ENCODE measurements at places on chromosomes 5 and 9. TPM values are rescaled to one million over a fixed set of nuclear protein-coding genes. Genes with fewer than 3 reads are reported as not detected.

GRCh38 chr5:28766565-28767158 is 1728.3 kb upstream of the CDH9 start:
- DNase-seq: peak; percentile 2

- DNase-seq: no peak
Observed at GRCh38 chr5:35671541-35672295, 54.1 kb downstream of the SPEF2 start.

DNA sequence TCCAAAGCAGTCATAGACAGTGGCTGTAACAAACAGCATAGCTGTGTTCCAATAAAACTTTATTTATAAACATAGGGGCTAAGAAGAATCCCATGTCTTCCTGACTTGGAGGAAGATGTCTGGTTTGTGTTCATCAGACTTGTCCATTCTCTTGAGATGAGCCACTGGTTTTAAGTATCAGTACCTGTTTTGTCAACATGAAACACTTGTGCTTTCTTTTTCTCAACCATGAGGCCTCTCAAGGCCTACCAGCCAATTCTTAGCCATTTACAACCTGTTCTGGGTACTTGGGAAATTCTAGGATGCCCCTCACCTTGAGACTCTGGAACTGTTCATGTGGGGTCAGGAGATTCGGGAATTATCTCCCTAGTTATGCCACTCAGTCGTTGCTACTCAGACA is 154.3 kb upstream of the PPP1R2B start:
- DNase-seq: no peak

Gene LCN12
- total RNA-seq: 0.38 TPM

GRCh38 chr9:69258551-69258950 is 66.5 kb upstream of the ENTREP1 start:
- DNase-seq: no peak

DNA sequence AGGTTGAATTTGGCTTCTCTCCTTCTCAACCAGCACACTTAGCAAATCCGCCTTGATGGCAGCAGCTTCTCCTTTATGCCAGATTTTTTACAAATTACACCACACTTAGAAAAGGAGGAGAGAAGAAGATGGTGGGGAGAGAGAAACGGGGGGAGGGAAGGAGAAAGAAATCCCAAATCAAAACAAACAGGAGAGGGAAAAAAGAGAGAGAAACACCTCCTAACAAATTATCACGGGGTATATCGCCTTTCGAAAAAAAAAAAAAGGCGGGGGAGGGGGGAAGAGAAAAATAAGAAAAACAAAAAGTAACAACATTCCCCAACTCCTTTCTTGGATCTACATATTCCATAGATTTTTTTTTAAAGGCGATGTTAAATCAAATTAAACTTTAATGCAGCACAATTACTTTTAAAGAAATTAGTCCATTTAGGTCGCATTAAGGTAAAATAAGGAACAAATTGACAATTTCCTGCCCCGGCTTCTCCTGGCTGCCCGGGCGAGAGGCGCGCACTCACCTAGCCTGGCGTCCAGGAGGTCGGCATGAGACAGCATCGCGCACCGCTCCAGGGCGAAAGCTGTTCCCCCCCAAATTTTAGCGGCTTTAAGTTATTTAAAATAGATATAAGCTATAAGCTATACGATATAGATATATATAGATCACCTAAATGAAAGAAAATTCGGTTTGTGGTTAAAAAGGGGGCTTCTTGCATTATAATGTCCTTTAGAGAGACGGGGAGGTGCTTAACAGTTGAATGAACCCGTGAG is at the start of gene OTP:
OTP (minus strand) TSS at position 716 of the 765 bp plus-strand sequence; CDS start at position 552, 164 bp downstream.
- DNase-seq: no peak

Gene PLGRKT
- 32.3 TPM for total RNA-seq

Gene SAPCD2
- total RNA-seq: 59.9 TPM

DNA sequence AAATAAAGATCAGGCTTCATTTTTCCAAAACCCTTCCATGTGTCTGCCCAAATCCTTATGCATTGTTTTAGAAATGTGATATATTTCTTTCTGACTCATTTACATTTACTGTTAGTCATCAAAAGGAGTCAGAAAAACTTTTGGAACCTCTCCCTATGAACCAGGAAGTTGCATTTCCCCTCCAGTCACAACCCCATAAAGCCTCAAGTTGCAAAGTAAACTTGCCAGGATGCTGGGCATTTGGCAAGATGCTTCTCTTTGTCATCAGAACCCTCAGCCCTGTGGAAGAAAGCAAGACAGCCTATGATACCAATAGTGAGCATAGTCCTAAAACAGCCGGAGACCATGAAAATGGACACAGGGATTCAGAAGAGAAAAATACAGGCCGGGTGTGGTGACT is 84.2 kb downstream of the MUSK start:
- DNase-seq: no peak

- DNase-seq: peak; percentile 36
Observed at GRCh38 chr5:122844910-122845228, 544 bp upstream of the SNX24 start.

Gene PTPN3
- total RNA-seq: 0.62 TPM

DNA sequence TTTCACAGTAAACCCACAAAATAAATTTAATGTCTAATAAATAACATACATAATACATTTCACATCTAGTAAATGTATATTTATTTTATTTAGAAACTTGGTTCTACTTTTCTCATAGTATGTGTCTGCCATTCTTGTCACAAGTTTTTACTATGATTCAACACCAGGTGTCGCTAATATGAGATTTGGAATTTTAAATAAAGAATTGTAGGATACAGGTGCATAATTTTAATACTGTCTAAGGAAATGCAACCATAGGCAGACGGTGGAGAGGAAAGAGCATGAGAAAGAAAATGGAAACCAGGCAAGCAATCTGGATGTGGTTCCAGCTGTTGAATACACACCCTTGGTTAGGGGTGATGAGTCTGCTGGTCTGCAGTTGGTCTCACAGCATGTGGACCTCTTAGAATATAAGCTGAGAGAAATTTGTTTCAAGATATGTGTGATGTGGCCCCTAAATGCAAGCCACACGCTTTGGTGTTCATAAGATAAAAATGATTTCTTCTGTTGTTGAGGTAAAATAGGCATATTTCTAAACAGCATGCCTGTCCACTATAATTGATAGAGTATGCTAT is 114.7 kb upstream of the TXNDC8 start:
- DNase-seq: no peak

DNA sequence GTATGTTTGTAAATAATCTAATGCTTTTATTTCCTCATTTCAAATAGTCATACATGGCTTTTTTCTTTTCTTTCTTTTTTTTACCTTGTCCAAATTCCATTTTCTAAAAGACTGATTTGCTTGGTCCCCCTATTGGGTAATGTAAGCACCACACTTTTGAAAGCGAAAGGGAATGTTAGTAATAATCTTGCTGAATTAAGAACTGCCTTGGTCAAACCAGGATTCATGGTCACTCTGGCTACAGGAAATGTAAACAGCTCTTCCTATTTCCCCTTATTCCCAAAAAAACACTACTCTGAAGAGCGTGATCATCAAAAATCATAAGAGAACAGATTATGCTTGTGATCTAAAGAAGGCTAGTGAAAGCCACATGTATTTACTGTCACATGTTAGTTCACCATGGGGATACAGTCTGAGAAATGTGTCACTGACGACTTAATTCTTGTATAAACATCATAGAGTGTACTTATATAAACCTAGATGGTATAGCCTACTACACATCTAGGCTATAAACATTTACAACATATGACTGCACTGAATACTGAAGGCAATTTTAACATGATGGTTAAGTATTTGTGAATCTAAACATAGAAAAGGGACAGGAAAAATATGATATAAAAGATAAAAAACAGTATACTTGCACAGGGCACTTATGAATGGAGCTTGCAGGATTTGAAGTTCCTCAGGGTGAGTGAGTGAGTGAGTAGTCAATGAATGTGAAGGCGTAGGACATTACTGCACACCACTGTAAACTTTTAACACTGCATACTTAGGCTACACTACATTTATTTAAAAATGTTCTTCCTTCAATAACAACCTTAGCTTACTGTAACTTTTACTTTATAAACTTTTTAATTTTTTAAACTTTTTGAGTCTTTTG is 75.3 kb downstream of the HMGCR start:
- DNase-seq: peak; percentile 21

Gene C9orf50
- not detected for total RNA-seq

GRCh38 chr5:23717486-23717885 is 210.1 kb downstream of the PRDM9 start:
- no peak for DNase-seq

Gene QSOX2
- 24.6 TPM for total RNA-seq

Gene KCNIP1
- 0.33 TPM for total RNA-seq

Gene PCDHB5
- total RNA-seq: 0.07 TPM

DNA sequence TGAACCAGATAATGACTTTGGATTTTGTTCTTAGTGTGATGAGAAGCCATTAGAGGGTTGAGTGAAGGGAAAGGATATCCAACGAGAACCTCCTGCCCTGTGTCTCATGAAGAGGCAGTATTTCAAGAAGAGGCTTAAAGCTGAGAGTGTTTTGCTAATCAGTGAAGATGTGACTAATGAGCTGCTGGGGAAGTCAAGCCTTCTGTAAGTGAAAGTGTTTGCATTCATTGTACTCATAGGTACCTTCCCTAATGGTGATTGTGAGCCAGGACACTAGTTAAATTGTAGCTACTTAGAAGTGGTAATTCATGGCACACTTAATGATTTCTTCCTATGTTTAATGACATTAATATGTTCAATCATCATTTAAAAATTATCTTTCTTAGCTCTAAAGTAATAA is 23.7 kb downstream of the PIP5K1B start:
- no peak for DNase-seq

Measured in H7 (cell line).